NCI-H524 (cell line): ENCODE measurements at places on chromosomes 2 and 18.

- no peak for DNase-seq
These were observed 119.1 kb upstream of the KLF7 start for GRCh38 chr2:207284556-207285472.

DNA sequence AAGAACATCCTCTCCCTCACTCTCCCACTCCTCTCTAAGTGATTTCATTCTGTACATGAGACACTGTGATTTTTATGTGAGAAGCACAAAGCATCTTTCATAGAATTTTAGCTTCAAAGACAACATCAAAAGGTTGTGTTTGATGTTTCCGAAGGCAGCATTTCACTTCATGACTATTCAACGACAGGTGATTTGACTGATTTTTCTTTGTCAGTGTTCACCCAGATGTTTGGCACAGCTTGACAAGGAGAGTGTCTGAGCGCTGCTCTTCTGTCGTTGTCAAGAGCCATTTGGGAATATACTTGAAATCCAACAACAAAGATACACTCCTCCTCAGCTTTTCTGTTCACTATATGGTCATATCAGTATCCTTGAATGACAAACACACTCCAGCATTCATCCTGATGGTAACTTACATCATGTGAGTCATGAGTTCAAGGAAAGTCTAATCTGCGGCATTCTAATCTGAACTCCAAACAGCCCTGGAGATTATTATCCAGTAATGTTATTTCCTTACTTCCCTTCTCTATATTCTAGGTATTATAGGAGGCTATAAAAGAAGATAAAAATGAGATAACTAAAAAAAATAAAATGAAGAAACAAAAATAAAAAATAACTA is 45.9 kb upstream of the ST6GAL2 start:
- no peak for DNase-seq

DNA sequence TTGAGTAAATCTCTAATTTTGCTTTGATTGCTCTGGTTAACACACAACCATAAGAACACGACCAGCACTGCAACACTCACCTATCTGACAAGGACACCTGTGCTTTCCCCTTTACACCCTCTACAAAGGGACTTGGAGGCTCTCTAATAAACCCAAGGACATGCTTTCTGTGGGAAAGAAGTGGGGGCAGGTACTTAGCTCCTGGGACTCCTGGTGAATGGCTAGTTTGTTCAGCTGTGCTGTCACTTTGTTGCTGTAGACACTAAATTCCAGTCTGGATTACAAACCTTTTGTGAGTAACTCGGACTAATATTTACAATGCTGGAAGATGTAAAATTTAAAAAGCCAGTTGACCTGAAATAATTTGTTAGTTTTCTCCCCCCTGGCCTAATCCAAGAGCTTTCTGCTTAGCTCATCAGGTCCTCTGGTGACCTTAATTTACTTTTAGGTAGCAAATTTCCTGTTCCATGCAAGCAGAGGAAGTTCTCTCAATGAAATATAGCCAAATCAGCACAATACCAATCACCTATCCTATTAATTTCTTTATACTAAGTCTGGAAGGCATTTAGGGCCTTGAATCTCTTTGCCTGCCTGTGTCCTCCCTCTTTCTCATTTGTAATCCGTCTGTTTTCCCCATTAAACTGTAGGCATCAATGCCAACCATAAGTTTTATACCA is 67.5 kb downstream of the PLCL1 start:
- no peak for DNase-seq

- DNase-seq = no peak
These were observed 105.9 kb downstream of the PXDN start for GRCh38 chr2:1638281-1638860.

DNA sequence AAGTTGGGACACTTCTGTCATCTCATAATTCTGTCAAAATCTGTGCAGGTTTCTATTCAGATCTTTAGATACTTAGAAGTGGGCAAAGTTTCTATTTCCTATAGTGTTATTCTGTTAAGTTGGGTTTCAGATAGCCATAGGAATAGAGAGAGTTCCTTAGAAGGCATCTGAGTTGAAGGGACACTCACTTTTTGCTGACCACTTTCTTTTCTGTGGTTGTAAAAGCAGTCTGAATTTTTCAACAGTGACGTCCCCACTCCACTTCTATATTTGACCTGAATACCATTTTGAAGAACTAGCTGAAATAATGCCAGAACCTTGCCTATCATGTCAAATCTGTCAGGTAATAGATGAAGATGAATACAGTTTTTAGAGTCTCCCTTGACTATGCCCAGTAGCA is 267.3 kb downstream of the SPAG16 start:
- DNase-seq = no peak

DNA sequence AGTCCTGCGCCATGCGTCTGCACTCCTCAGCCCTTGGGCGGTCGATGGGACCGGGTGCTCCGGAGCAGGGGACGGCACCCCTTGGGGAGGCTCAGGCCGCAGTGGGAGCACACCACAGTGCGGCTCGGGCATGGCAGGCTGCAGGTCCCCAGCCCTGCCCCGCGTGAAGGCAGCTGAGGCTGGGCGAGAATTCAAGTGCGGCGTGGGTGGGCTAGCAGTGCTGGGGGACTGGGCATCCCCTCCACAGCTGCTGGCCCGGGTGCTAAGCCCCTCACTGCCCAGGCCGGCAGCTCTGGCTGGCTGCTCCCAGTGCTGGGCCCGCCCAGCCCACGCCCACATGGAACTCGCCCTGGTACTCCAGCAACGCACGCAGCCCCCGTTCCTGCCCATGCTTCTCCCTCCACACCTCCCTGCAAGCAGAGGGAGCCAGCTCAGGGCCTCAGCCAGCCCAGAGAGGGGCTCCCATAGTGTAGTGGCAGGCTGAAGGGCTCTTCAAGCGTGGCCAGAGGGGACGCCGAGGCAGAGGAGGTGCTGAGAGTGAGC is 198.3 kb upstream of the CNTNAP5 start:
- DNase-seq = no peak

GRCh38 chr2:237701033-237701858 is 73.9 kb downstream of the LRRFIP1 start:
- DNase-seq = no peak

GRCh38 chr2:235220331-235220730 is 268.5 kb downstream of the SH3BP4 start:
- no peak for DNase-seq

DNA sequence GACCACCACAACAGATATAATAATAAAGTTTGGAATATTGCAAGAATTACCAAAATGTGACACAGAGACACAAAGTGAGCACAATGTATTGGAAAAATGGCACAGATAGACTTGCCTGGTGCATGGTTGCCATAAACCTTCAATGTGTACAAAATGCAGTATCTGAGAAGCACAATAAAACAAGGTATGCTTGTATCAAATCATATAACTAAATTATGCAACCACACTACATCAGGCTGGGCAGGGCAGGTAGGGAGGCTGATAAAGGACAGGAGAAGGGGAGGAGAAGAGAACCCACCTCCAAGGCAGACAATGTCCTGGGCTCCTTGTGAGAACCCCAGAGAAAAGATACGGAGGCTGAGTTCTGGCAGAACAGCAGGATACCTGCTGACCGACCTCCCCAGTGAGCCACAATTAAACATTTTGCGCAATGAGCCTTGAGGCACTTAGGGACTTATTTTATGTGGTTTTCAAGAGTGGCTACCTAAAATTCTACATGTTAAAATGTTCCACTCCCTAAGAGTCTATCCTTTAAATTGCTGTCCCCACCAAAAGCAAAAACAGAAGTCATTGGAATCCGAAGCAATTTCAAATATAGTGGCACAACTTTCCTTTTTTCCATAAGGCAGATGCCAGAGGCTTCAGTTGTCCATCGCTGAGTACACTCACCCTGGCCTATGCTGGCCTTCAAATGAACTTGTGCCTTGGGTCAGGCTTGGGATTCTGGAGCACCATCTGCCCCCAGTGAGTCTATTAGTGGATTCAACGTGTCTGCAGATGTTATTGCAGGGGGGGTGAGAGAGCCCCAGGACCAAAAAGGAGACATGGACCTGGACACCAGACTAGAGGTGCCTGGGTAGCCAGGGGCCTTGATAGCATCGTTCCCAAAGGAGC is 16.8 kb downstream of the WDFY1 start:
- DNase-seq = no peak

- DNase-seq = peak; percentile 90
These were observed 20.4 kb downstream of the UBXN4 start for GRCh38 chr2:135762022-135762421.

GRCh38 chr2:140657657-140658056 is 1473.2 kb downstream of the LRP1B start:
- DNase-seq = no peak

DNA sequence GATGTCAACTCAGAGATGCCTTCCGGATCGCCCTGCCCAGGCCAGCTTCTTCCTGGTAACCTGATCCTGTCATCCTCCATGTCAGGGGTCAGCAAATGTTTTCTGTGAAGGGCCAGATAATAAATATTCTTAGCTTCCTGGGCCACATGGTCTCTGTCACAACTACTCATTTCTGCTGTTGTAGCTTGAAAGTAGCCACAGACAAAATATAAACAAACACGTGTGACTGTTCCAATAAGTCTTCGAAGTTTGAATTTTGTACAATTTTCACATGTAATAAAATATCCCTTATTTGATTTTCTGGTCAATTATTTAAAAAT is 35.8 kb downstream of the ANXA4 start:
- no peak for DNase-seq

DNA sequence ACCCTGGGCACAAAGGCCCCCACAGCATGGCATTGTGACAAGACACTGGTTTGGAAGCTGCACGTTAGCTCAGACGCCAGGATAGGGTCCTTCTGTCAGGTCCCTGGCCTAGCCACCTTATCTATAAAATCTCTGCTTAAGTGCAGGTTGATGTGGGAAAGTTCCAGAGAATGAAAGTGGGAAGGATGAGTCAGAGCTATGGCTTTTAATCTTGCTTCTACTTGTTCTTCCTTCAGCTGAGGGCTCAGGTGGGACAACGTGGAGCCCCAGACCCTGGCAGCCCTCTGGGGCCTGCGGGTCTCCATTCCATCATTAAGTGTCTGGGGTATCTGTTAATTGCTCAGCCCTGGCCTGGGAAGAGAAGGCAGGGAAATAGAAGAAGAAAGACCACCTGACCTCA is 64.5 kb downstream of the CELF4 start:
- no peak for DNase-seq
